ENCODE measurements at places on chromosomes 3 and 15.

GRCh38 chr3:12994357-12994606 is 78.9 kb downstream of the IQSEC1 start:
- DNase-seq, result no peak

DNA sequence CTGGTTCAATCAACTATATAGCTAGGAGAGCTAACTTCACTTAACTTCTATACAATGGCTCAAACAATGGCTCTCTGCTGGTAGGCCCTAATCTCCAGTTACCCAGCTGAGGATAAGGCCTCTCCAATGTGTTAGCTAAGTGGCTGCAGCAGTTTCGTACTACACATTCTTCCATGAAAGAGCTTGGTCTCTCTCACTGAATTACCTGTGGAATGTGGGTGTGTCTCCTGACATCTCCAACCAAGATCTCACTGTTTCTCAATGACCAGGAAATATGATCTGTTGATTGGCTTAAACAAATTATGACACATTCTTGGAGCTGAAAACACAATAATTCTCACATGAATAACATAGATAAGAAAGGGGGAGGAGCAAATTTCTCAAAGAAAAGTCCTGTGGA is 169.8 kb upstream of the ROBO1 start:
- no peak for DNase-seq

GRCh38 chr3:13115991-13116390 is 42.8 kb upstream of the IQSEC1 start:
- DNase-seq, result no peak

- DNase-seq, result no peak
These were observed 45.1 kb upstream of the CP start for GRCh38 chr3:149266736-149267135.

- no peak for DNase-seq
These were observed 440.7 kb upstream of the THBS1 start for GRCh38 chr15:39140060-39140604.

GRCh38 chr15:77710637-77711036 is 77.9 kb upstream of the LINGO1 start:
- DNase-seq, result no peak

GRCh38 chr3:53577506-53577905 is 83.1 kb downstream of the CACNA1D start:
- DNase-seq, result no peak

DNA sequence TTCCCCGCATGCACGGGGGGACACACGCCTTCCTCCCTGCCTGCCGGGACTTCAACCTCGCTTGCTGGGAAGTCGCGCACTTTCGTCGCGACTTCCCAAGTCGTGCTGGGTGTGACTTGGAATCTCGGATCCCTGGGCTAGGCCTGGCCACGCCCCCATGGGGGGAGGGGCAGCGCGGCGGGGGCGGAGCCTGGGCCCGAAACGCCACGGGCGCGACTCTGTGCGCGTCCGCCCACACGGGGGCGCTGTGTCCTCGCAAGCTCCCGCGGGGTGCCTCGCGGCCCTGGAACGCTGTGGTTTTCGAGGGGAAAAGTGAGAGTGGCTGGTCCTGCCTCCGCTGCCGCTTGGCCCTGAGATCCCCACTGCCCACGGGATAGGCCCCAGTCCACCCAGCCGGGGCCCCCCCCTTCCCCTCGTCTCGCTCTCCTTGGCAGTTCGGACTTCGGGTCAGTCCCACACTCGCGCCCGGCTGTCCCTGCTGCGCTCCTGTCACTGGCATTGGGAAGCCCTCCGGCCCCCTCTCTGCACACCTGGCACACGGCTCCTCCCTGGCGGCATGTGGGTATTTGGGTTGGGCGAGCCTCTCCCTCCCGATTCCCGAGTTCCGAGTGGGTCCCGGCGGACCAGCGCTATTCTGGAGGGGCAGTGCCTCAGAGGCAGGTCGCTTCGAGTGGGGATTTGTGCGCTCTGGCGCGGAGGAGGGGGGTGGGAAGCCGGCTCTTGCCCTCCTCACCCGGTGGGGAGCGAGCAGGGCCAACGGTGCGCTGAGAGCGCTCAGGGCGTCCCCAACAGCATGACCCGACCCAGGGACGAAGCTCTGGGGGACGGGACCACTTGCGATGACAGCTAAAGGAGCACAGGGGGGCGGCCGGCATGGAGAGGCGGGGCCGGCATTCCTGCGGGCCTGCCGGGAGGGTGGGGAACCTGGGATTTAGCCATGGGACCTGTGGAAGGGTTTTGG is 23.6 kb downstream of the SEC61A1 start:
- DNase-seq, result peak; percentile 73

- DNase-seq, result no peak
These were observed 340.0 kb upstream of the SATB1 start for GRCh38 chr3:18765161-18765560.

DNA sequence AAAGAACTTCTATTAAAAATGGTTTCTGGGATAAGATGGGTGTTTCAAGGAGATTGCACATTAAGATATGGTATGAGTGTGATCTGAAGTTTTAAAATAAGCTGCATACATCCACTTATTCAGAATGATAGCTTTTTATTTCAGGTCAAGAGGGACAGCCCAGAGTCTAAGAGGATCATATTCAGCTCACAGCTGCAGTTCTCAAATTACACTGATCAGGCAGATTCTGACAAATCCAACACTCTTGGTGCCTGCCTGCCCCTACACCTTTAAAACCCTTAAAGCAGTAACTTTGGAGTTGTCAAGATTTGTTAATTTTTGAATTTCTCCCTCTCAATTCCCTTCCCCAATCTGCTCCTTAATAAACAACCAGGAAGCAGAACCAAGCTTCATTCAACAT is 9.1 kb upstream of the TMEM87A start:
- DNase-seq, result no peak

DNA sequence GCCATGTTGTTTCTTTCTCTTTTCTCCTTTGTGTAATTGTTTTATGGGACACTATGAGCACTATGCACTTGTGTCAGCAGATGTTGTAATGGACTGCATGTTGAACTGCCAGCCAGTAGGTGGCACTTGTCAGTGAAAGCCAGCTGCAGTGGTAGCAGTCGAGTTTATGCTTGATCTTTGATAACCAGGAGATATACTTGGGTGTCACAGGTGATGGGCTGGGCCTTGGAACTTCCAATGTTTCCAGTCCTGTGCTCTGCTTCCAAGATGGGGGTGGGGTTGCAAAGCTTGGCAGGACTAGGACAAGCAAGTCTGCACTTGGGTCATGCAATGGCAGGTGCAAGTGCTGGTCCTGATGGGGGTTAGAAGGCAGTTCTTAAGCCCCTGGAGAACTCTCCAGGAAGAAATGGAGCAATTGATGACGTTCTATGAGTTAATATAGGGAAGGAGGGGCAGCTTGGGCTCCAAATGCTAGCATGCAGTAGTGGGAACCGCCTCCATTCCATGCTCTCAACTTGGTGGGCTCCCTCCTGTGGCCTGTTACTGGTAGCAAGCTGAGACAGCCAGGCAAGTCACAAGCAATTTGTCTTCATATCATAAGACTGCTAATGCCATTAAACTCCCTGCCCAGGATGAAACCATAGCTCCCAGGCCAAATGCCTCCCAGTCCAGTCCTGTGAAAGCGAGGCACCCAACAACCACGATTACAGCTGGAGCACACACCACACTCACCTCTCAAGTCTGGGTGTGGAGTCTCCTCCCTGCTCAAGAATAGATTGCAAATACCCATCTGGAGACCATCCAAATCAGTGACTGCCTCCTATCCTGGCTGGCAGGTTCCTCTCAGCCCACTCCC is 287.2 kb downstream of the CGGBP1 start:
- peak; percentile 18 for DNase-seq

GRCh38 chr3:184459355-184459754 is 79.5 kb downstream of the CHRD start:
- no peak for DNase-seq

GRCh38 chr3:100756441-100756840 is 47.1 kb downstream of the TFG start:
- no peak for DNase-seq

GRCh38 chr3:10299679-10300078 is 6.9 kb upstream of the GHRL start:
- no peak for DNase-seq

DNA sequence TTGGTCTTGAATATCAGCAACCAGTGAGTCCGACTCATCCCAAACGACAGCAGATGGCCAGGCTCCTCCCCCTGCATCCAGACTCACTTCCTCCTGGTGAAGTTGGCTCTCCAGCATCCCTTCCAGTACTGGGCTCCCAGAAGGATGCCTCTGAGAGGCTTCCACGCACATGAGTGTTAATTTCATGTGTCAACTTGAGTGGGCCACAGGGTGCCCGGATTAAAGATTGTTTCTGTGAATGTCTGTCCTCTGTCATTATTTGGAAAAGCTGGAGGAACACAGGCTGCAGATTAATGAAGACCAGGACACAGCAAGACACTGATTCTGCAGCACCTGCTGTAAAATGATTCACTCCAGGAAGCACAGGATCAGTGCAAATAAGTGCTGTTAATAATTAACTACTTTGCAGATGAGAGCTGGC is 99.8 kb downstream of the ATP10A start:
- no peak for DNase-seq

DNA sequence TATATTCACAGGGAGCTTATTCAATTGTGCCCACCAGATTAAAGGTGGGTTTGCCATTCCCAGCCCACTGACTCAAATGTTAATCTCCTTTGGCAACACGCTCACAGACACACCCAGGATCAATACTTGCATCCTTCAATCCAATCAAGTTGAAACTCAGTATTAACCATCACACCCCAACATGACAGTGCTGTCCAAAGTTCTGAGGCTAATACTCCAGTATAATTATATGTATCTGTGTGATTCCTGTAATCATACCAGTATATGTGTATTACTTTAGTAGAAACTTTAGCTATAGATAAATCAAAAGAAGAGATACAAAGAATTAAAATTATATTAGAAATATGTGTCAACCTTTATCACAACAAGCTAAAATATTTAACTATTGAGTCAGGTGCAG is 1166.0 kb downstream of the ZPLD1 start:
- DNase-seq, result no peak

DNA sequence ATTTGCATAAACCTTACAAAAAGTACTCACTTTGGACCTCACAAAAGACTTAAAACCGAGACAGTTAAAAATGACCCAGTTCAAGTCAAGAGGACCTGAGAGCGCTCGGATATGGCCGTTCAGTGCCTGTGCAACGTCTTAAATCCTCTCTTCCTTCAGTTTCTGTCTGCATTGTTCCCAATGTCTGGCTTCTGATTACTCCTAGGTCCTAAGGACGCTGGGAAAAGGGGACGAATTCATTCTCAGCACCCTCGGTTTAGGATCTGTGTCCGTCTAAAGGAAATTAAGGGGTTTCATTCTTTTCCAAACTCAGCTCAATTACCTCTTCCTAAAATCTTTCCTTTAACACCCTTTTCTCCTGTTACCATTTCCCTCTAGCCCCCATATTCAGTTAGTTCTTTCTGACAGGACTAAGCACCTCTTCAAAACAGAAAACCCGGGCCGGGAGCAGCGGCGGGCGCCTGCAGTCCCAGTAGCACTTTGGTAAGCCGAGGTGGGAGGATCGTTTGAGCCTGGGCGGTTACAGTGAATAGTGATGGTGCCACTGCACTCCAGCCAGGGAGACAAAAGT is 970 bp downstream of the DPPA4 start:
- DNase-seq, result no peak

- DNase-seq, result peak; percentile 88
These were observed at the start of gene ZXDC for GRCh38 chr3:126475413-126476114. Gene ZXDC (minus strand): TSS chr3:126475891. CDS start chr3:126475865, 26 bp downstream.

GRCh38 chr3:40178012-40178594 is 131.4 kb upstream of the EIF1B start:
- no peak for DNase-seq

DNA sequence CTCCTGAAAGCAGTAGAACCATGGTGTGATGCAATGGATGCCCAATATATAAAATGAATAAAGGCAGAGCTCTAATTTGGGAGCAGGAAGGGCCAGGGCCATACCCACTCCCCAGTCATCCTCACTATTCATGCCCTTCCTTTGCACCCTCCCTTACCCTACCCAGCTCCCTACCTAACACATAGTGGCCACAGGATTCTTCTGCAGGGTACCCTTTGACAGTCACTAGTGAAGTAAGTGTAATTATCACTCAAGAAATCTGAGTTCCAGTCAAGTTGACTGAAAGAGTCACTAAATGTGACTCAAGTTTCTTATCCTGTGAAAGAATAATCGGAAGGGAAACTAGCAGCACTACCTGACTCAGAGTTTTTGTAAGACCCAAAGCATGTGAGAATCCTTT is 69.2 kb downstream of the RASA2 start:
- no peak for DNase-seq

- no peak for DNase-seq
These were observed 69.9 kb upstream of the FOXP1 start for GRCh38 chr3:71653414-71653807.

GRCh38 chr15:29233566-29233965 is 36.1 kb downstream of the NSMCE3 start:
- no peak for DNase-seq

DNA sequence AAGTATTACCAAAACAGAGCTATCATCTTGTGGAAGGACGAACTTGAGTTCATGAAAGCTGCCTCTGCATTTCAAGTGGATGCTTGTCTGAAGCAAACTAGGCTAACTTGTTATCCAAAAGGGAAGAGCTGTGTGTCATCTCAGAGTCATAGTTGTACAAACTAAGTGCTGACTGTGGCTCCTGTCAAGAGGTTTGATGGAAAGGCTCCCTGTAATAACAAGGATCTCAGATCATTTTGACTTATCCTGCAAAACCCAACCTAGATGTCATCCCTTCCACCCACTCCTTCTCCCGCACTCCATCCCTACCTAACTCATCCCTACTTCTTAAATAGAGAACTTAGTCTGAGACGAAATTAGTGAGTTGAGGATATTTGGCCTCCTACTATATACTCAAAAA is 110.8 kb downstream of the NR2E3 start:
- no peak for DNase-seq

DNA sequence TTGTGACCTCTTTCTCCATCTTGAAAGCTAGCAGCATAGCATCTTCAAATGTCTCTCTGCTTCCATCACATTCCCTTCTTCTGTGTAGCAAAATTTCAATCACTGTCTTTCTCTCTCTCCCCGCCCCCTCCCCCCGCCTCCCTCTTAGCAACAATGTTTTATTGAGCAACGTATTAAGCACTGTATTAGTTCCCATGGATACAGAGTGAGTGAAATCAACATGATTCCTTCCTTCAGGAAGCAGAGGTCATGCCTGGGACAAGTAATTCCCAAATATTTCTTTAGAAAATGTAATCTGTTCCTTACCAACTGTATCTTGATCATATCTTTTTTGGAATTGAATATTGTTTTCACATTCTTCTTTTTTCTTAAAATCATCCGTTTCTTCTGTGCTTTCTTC is 373.7 kb upstream of the NECTIN3 start:
- no peak for DNase-seq

DNA sequence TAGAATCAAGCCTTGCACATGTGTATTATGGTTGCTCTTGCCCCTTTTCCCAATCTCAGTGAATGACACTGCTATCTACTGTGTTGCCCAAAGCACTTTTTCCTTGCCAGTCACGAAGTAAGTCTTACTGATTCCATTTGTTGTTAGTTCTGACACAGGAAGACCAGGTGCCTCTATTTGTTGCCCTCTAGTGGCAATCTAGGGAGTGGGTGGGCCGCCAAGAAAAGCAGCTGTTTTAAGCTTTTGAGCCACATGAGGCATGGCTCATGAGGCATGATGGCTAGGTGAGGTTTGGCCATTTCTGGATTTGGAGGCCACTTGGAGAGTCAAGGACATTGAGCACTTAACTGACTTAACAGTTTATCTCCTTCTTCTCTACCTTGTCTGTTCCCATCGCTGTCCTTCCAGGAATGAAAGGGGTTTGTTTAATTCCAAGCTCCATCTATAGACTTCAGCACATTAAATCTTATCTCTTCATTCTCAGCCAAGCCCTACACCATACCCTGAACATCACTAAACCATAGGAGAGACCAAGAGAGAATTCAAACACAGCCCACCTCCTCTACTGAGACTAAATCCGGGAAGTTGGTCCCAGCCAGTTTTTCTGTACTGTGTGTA is 103.1 kb downstream of the HCN4 start:
- no peak for DNase-seq

Measured in HL-60 (cell line).